Activated effector memory CD4-positive, alpha-beta T cell treated with anti-CD3 and anti-CD28 coated beads, Interleukin-2, amount 50 U/mL, for 16 hours (primary cell): ENCODE measurements at places on chromosomes 5 and 9.
A peak's percentile ranks its signal among the peaks of the same experiment; 100 is the strongest.

GRCh38 chr9:109387206-109387605 lies 66.3 kb upstream of the EPB41L4B start:
- DNase-seq, result no peak

DNA sequence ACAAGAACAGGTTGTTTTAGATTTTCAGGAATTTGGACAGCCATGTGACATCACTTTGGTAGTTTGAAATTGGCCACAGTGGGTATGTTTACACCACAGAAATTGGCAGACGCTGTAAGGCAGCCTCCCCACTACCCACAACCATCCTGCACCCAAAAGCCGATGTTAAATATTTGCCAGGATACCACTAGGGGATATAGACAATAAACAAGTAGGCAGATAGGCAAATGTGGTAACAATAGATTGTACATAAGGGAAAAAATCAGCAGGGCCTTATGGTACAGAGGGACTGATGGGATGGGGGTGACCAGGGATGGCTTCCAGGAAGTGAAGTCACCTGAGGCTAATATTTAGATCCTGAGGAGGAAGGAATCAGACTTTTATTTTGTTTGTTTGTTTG lies 31.1 kb upstream of the DUSP1 start:
- DNase-seq, result no peak

DNA sequence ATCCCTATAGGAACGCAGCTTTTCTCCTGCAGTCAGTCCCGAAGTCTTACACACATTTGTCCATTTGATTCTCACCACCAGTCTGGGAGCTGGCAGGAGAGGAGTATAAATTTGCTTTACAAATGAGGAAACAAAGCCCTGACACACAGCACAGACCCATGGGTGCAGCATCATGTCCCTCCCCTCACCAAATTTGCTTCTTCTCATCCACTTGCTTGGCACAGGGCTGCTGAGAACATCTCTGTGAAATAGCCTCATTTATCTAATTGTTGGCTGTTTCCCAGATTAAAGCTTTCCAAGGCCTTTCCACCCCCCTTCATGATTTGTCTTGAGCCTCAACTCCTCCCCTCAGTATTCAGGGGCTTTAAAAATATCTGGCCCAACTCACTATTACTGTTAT lies 11.3 kb upstream of the ADRB2 start:
- no peak for DNase-seq

DNA sequence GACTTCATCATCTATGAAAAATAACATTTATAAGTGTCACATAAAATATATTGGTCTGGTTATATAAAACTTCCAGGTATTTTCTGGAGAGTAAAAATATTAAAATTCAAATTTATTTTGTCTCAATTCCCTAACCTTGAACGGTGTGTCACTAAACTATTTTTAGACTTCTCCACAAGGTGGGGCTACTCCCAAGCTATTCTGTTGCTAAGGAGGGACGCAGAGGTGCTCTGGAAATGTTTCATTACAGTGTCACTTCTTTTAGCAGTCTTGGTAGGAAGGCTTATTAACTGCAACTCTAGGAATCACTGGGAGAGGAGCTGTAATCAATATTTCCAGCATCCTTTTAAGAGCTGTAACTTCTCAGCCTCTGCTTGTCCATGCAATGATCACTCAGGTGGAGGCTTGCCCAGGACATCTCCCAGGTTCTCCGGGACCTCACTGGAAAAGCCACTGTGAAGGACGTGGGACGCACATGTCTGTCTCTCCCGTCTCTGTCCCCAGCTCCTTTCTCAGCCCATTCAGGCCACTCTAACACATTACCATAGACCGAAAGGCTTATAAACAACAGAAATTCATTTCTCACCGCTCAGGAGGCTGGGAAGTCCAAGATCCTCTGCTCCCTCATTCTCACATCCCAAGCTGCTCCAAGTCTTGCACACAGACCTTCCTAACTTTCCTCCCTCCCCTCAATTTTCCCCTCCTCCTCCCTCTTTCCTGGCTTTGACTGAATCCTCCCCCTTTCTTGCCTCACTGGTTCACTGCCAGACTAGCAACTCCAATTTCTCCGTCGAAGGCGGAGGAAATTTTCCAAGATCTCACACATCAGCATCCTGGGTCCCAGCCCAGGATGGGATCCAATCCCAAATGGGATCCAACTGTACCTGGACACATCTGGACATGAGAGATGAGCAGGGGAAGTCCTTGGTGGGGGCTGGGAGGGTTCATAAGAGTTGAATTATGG lies 32.7 kb upstream of the DNAH5 start:
- DNase-seq, result no peak

DNA sequence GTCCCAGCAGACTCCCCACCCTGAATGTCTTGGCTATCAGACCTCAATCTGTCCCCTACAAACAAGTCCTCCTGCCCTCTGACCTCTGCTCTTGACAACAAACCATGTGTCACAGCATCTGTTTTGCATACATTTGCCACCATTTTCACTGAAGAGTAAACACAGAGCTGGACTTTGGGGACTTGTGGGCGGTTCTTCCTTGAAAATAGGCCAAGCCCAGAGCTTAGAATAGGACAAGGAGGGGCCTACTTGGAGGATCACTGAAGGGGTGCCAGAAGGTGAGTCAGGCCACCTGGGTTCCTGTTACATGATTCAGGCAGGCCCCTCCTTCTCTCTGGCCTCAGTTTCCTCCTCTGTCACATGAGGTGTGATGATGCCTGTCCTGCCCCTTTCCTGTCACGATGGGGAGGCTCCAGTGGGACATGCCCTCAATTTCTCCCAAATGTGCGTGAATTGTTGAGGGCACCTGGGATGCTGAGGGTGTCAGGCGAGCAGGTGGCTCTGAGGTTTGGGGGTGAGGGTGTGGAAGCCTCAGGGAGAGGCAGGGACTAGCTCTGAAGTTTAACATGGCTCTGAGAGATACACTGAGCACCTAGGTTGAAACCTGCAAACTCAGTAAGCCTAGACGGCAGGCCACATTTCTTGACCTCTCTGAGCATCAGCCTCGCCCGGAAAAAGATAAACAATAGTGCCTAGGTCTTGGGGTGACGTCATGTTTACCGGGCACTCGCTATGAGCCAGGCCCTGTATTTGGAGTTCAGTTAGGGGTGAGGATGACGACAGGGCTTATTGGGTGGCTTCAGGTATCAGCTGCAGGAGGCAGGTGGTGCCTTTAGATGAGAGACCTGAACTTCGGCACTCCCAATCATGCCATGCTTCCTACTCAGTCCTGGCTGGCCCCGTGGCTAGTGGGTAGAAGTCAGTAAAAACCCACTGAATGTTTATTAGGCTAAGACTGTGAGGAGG lies 107.6 kb upstream of the PITX1 start:
- no peak for DNase-seq

GRCh38 chr9:10265153-10265631 lies 347.6 kb downstream of the PTPRD start:
- no peak for DNase-seq

DNA sequence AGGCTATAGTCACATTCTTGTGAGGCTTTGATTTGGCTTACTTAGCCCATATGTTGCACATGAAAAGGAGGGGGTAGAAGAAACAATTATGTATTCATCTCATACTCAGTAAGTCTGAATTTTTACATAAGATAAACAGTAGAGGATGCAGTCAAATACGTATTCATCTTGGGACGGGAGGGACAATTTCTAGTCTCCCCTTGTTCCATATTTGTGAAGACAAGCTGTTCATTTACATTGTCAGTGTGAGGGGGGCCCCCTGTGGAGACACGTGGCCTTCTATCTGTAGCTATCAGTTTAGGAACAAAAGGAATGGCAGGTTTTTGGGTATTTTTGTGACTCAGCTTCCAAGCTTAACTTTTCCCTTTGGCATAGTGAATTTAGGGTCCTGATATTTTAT lies 49.2 kb upstream of the PPP1R2B start:
- DNase-seq, result no peak

DNA sequence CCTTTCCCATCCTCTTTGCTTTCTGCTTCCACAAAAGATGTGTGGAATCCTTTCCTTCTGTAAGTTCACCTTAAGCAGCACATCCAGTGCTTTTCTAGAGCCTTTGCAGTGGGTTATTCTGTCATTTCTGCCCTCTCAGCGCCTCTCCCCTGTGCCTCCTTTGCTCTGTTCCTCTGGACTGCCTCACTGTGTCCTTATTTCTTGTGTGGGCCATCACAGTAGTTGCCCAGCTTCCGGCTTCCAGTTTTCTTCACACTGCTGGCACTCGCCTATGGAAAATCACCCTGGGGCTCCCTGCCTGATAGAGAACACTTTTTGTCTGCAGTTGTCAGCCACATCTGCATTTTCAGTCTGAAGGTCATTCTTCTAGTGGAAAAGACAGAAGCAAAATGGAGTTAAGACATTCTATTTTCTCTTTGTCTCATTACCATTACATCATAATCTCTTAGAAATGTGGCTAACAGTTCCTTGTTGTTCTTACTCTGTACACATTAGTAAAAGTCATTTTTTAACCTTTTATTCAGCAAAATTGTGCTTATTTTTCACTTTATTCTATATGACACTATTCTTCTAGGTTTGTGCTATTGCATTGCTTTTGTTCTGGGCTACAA lies 64.1 kb upstream of the ZNF608 start:
- DNase-seq, result no peak

DNA sequence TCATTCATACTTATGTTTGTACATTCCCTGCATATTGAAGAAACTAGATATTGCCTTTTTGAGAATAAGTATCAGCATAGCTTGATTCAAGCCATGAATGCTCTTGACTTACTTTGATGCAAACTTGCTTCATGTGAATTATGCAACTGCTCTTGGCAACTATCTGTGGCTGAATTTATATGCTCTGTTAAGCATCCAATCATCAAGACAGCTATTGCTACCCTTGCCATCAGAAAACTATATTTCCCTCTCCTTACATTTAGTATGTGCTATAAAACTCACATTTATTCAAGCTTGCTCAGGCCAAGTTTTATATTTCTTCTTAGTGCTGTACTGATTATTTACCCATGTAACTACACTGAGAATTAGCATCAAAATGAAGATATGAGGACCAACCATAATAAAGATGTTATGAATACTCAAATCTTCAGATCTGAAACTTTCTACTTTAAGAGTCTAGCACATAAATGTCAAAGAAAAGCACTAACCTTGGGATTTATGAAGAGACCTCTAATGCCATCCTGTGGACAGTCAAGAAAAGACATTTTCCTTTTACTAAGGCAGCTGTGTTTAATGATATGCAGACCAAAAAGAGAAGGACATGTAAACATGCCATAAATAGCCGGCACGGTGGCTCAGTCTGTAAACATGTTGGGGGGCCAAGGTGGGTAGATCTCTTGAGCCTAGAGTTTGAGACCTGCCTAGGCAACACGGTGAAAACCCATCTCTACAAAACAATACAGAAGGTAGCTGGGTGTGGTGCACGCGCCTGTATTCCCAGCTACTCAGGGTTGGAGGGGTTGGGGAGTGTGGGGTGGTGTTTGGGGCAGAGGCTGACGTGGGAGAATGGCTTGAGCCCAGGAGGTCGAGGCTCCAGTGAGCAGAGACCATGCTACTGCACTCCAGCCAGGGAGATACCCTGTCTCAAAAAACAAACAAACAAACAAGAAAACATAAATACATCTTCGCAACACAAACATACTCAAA lies 267.0 kb upstream of the TYRP1 start:
- no peak for DNase-seq

DNA sequence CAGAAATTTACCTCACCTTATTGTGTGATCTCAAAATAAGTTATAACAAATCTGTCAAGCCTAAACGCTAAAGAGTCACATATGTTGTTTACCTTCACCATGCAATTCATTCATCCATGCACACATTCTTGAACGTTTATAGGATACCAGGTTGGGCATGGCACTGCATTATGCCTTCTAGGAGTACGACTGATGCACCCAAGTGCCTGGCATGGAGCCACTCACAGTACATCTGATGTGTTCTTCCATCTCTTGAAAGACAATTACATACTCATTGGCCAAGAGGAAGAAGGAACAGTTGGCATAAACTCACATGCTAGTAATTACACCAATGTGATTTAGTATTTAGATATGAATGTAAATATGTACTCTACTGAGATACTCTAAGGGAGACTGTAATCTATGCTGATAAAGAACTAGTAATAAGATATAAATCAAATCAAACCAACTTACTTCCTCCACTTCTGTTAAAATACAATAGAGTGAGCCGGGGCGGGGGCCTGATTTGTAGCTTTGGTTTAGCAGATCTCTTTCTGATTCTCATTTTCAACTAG lies 90.7 kb downstream of the LPAR1 start:
- DNase-seq, result no peak

GRCh38 chr9:90343366-90343765 lies 299.3 kb downstream of the DIRAS2 start:
- no peak for DNase-seq

- DNase-seq, result peak; percentile 88
Measured at GRCh38 chr9:135926402-135927194, 19.3 kb upstream of the CAMSAP1 start.
